Renal cortex interstitium (tissue), 15 donors: ENCODE measurements at places on chromosomes 3 and 15. TPM values are rescaled to one million over a fixed set of nuclear protein-coding genes. Genes with fewer than 3 reads are reported as not detected.

Gene TICRR
- polyA plus RNA-seq = 10.6 TPM

GRCh38 chr3:114406922-114407321 is 113.1 kb downstream of the TIGIT start:
- DNase-seq = no peak

DNA sequence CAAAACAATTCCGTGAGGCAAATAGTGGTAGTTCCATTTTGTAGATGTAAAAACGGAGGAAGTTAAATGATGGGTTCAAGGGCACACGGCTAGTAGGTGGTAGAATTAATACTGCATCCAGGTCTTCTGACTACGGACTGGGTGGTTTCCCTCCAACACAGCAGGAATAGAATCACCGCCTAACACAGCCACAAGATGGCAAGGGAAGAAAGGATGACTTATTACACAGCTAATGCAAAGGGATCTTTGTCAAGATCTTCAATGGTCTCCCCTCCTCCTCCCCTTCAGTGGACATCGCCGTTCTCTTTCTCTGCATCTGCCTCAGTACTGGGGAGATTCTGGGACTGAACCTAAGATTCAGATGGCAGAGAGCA is 524 bp upstream of the TOPBP1 start:
- no peak for DNase-seq

GRCh38 chr3:64318668-64319271 is 93.5 kb upstream of the PRICKLE2 start:
- DNase-seq = no peak

DNA sequence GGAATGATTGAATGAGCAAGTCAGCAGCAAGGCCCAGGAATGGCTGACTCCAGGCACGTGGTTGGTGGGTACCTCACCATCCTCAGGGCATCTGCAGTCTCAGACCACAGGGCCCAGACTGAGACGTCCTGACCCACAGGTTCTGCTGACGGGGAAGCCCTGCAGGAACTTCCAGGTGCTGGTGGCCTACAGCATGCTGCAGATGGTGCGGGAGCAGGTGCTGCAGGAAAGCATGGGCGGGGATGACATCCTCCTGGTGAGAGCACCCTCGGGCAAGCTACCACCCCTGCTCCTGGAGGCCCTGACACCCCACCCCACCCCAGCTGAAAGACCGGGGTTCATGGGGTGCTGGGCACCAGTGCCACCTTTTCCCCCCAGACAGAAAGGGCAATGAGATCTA is 14.1 kb downstream of the TBC1D21 start:
- no peak for DNase-seq

Gene UBAP1L
- polyA plus RNA-seq = 9.1 TPM

Gene BLM
- 10.4 TPM for polyA plus RNA-seq

Gene KBTBD8
- polyA plus RNA-seq = 0.96 TPM

GRCh38 chr3:117547956-117548550 is 838.5 kb downstream of the TUSC7 start:
- DNase-seq = no peak

- DNase-seq = no peak
Observed at GRCh38 chr3:51969841-51970240, 2.6 kb upstream of the PCBP4 start.

DNA sequence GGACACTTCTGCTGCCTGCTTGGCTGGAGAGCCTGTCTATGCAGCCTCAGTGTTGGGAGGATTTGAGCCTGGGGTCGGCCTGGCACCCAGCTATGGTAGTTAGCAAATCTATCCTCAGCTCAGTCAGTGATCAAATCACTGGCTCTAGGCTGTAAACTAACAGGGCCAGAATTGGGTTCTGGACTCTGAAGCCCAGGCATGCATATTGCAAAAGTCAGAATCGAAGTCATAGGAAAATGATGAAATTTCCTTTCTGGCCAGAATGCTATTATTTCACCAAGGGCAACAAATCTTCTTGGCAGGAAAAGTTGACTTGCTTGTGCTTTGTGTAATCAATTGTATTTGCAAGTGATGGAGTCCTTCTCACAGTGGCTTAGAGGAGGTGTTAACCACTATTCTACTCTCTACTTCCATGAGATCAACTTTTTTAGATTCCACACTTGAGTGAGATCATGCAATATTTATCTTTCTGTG is 482.6 kb upstream of the TPRG1 start:
- DNase-seq = no peak

DNA sequence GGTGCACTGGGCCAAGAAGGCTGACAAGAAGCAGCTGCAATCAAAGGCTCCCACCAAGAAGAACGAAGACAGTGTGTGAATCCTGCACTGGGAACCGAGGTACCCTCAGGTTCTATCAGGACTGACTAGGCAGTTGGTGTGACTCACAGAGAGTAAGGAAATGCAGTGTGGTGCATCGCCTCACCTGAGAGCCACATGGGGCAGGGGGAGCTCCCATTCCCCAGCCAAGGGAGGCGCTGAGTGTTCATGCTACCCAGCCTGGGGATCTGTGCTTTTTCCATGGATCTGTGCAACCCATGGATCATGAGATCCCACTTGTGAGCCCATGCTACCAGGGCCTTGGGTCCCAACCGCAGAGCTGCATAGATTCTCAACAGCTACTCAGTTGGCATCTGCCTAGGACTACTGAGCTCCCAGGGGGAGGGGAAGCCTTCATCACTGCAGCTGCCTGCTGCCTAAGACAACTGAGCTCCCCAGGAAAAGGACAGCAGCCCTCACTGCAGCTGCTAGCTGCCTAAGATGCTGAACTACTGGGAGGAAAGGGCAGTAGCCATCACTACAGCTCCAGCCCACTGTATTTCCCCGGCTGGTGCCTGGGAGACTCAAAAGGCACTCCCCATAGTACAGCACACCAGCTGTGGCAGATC is 6.9 kb upstream of the PLSCR2 start:
- DNase-seq = no peak

DNA sequence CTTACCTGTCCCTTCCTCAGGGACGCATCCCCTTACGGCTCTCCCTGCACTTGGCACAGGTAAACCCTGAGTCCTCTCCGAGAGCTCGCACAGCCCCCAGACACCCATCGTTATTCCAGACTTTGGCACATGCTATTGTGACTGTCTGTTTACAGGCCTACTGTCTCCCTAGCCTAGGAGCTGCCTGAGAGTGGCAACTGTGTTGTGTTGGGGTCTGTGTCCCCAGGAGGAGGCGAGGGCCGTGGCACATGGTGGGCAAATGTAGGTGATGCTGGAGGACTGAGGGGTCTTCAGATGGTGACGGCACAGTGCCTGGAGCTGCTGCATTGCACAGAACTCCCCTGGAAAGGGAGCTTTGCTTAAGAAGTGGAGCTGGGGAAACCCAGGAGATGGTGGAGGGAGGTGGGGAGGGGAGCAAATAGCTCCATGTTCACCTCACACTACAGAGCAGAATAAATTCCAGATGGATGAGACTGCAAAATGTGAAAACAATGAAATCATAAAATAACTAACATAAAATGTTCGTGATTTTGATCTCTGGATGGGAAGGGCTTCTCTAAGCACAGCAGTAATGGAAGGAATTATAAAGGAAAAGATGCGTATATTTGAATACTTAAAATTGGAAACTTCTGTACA is 96.5 kb downstream of the SMAD6 start:
- no peak for DNase-seq

DNA sequence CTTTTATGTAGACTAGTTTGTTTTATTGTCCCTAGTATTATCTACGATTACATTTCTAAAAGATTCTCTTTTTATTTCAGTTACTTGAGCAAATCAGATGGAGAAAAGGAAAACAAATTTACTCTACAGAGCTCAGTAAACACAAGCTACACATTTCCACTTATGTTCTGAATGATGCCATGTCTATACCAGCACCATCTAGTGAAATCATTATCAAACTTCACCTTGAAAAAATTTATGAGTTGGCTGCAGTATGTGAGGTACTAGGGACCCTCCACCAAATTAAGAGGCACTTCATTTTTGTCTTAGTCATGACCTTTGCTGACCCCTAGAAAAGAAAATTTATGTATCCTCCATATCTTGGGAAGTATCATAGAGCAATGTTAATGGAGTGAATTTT is 827.4 kb downstream of the SI start:
- no peak for DNase-seq
